H7 (cell line): ENCODE measurements at places on chromosomes 4 and X. TPM values are rescaled to one million over a fixed set of nuclear protein-coding genes. Genes with fewer than 3 reads are reported as not detected.

DNA sequence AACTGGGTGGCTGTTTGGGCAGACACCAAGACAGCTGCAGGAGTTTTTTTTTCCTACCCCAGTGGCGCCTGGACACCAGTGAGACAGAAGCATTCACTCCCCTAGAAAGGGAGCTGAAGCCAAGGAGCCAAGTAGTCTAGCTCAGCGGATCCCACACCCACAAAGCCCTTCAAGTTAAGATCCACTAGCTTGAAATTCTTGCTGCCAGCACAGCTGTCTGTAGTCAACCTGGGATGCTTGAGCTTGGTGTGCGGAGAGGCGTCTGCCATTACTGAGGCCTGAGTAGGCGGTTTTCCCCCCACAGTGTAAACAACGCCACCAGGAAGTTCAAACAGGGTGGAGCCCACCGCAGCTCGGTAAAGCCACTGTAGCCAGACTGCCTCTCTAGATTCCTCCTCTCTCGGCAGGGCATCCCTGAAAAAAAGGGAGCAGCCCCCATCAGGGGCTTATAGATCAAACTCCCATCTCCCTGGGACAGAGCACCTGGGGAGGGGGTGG lies 171.4 kb downstream of the ARHGEF9 start:
- no peak for DNase-seq

DNA sequence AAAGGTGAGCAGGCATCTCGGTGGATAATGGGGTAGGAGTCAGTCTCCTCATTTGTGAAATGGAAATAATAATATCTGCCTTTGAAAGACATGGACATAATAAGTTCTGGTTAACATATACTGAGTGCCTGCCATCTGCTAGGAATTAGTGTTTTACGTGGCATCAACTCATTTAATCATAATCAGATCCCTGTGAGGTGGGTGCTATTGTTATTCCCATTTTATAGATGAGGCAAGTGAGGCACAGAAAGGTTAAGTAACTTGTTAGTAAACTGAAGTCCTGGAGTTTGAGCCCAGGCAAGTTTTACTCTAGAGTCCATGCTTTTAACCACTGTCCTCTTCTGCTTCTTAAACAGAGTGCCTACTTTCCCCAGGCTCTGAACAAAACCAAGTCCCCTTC lies 7.5 kb downstream of the CCDC120 start:
- DNase-seq: no peak

SLC16A2 gene
- 78.7 and 86.9 TPM in 2 replicates for total RNA-seq

DNA sequence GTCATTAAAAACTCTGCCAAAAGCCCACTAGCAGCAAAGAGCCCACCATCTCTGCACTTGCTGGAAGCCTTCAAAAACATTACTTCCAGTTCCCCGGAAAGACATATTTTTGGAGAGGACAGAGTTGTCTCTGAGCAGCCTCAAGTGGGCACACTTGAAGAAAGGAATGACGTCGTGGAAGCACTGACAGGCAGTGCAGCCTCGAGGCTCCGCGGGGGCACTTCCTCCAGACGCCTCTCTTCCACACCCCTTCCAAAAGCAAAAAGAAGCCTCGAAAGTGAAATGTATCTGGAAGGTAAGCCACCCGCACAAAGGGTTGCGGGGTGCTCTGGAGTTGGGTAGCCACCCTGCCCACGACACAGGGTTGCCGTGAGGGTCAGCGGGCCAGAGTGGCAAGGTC lies 25.9 kb downstream of the OFD1 start:
- no peak for DNase-seq

- no peak for DNase-seq
Measured at GRCh38 chr4:78581618-78582017, 30.0 kb downstream of the ANXA3 start.

DNA sequence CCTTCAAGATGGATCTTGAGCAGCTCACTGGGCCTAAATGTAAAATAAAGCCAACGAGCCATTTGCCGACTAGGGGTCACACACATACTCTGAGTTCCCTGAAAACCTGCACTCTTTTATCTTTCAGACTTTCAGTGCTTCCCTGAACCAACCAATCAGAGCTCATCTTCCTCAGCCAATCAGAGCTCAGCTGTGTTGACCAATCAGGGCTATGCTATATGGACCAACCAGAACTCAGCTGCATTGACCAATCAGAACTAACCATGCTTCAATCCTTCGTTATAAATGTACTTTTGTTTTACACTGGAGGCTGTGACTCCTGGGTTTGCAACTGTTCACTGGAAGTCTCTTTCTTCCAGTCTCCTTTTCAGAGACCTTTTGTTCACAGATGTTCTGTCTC lies 19.3 kb downstream of the SLC25A53 start:
- no peak for DNase-seq

CXCL13 gene
- not detected in 2 replicates for total RNA-seq

GLOD5 gene
- total RNA-seq: not detected in 2 replicates

GRCh38 chrX:121504153-121504552 lies 456.7 kb downstream of the GLUD2 start:
- no peak for DNase-seq
